ENCODE measurements at places on chromosomes 2 and 18.
A peak's percentile ranks its signal among the peaks of the same experiment; 100 is the strongest.

GRCh38 chr18:67715567-67715966 lies 199.0 kb upstream of the DSEL start:
- DNase-seq = no peak

GRCh38 chr2:63876311-63876710 lies 34.6 kb downstream of the UGP2 start:
- DNase-seq = no peak

DNA sequence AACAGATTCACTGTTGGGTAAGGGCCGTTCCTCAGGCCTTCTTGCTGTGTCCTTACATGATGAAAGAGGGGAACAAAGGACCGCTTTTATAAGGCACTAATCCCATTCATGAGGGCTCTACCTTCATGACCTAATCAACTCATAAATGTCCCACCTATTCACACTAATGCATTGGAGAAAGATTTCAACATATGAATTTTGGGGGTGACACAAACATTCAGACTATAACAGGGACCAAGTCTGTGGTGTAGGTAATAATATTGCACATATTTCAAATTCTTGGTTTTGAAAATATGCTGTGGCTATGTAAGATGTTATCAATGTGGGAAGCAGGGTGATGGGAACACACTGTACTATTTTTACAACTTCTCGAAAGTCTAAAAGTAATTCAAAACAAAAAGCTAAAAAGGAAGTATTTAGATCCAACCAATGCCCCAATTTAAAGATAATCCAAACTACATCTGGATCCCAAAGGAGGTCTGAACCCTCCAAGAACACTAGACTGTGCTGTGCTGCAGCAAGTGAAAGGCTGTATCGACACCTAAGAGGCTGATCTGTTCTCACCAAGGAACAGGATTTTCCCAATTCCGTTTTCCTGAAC lies 82.4 kb upstream of the TGIF1 start:
- no peak for DNase-seq

- no peak for DNase-seq
These were observed 4.3 kb upstream of the NCOA1 start for GRCh38 chr2:24486636-24487205.

DNA sequence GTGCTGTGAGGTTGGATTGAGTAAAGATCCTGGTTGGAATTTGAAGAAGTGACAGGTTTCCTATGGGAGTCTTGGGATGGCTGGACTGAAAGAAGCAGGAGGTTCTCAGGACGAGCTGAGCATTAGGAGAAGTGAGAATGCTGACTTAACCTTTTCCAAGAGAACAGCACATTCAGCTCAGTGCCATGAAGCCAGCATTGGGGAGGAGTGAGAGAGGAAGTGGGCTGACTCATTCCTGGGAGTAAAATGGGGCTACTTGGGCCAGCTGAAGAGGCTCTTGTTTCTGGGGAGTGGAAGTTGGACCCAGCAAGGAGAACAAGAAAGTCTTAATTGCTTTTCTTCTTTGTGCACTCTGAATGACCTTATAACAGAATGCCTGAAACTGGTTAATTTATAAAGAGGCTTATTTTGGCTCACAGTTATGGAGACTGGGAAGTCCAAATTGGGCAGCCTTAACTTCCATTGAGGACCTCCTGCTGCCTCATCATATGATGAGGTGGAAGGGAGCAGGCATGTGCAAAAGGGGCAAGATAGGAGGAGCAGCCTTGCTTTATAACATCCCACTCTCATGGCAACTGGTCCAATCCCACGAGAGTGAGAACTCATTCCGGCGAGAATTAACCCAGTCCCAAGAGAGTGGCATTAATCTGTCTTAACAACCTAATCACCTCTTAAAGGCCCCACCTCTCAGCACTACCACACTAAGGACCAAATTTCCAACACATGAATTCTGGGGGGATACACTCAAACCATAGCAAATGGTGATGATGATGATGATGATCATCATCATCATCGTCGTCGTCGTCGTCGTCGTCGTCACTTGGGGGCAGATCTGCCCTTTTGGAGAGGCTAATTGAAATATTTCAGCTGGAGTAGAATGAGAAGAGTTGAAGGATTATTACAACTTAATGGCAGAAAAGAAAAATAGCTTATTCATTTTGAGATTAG lies 26.1 kb downstream of the DGUOK start:
- peak; percentile 58 for DNase-seq

DNA sequence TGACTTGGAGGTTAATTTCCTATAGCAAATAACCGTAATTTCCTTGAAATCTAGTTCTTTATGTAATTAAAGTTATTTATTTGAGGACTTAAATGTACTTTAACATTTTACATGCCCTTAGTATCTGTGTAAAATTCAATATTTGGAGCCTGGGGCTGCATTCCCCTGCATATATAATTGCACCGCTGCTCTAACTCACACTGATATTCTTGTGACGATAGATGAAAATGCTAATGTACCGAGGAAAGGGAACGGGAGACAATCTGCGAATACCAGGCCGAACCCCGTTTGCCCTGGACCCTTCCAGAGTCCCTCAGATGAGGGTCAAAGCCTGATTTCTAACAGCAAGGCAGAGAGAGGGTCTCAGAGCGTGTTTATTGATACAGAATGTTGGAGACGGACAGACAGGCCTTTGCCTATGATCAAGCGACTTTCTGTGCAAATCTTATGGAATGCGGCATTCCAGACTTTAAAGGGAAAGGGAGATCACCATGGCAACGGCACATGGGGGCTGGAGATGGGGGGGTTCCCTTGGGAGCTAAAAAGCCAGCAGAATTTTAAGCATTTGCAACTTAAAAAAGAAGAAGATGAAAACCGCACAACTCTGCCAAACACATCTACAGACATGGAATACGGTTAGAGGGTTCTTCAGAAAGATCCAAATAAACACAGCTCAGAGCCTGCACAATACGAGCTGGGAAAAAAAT lies 57.6 kb upstream of the TWIST2 start:
- no peak for DNase-seq

DNA sequence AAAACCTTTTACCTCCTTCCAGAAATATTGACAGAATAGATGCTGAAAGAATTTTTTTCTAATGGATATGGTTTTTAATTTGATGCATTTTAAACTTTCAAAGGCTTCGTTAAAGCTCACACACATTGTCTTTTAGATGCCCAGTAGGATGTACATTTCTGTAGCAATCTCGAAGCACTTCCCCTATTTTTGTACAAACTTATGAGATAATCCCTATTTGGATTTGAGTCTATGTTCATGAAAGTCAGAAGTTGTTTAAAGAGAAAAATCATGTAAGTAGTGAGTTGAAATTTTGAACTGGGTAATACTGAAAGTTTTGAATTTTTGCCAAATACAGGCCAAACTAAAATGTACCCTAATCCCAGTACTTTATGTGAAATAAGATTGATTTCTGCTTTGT lies 38.1 kb upstream of the MMADHC start:
- no peak for DNase-seq

GRCh38 chr2:23516520-23517256 lies 131.7 kb downstream of the KLHL29 start:
- no peak for DNase-seq

DNA sequence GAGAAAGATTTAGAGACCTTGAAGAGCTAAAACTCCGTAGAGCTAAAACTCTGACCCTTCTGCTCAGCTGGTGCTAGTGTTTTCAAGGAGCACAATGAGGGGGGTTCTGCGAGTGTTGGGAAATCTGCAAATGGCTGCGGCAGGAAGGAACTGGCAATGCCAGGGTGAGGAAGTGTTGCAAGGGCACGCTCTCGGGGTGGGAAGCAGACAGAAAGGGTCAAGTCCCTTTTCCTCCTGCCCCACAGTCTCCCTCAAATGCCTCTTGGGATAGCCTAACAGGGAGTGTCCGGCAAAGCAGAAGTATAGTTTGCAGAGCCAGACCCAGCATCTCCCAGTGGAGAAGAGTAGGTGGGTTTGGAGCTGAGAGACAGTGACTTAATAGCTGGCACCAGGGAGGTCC lies 60.5 kb downstream of the NCAPH start:
- no peak for DNase-seq

DNA sequence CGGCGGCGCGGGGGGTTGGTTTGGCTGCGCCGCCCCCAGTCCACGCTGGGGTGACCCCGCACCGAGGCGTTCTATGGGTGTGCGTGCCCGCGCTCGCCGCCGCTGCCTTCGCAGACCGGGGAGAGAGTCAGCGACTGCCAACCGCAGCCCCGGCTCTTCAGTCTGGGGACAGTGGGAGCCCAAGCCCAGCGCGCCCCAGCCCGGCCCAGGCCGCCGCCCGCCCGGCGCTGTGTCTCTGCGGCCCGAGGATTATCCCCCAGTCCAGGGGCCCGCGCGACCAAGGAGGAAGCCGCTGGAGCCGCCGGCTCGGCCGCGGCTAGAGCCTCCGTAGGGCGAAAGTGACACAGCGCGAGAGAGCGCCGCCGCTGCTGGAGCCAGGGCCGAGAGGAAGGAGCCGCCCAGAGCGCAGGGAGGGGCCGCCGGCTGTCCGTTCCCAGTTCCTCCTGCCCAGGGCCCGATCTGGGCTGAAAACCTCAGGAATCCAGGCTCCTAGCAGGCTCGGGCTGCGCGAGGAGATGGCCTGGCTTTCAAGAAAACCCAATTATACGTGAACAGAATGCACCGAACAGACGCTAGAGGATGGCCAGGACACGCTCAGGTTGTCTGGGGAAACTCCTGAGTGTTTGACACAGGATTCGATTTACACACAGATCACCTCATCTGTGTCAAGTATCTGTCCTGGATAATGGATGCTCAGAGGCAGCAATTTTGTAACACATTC lies 2.4 kb downstream of the CTIF start:
- DNase-seq = peak; percentile 73

- DNase-seq = no peak
These were observed 496.9 kb upstream of the VRK2 start for GRCh38 chr2:57549642-57550102.

DNA sequence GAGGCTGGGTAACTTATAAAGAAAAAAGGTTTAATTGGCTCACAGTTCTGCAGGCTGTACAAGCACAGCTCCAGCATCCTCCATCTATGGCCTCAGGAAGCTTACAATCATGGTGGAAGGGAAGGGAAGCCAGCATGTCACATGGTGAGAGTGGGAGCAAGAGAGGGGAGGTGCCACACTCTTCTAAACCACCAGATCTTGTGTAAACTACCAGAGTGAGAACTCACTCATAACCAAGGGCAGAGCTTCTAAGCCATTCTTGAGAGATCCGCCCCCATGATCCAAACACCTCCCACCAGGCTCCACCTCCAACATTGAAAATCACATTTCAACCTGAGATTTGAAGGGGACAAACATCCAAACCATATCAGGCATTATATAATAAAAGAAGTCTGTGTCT lies 121.6 kb upstream of the CDC42EP3 start:
- no peak for DNase-seq

DNA sequence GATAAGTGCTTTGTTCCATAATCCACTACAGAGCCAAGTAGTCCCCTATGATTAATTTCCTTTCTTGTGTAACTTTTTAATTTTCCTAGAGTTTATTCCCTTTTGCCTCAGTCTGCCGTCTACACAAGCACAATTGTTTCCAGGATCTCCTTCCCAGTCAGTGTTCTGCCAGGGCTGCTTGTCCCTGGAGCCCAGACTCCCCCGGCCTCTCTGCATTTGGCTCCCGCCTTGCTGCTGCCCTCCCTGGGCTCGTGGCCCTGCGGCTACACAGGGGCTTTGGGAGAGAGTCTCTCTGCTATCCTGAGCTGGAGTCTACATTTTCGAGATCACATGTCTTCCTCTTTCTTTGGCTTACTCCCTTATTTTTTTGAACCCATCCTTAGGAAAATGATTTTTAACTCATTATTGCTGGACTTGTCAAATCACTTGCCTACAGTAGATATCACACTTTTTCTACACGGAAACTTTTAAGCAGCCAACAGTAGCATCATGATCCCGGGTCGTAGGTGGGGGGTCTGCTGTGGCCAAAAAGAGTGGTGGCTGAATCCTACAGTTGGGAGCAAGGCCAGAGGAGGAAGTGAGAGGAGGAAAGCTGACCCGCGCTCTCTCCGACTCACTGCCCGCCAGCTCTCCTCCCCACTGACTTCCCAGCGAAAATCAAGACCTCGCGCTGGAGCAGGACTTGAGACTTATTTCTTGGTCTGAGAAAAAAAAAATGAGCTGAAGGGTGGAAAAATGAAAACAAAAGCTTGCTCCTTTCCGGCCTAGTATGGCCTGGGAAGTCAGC lies 9.4 kb downstream of the FBLN7 start:
- DNase-seq = no peak

GRCh38 chr2:23367760-23368159 lies 17.2 kb upstream of the KLHL29 start:
- no peak for DNase-seq

DNA sequence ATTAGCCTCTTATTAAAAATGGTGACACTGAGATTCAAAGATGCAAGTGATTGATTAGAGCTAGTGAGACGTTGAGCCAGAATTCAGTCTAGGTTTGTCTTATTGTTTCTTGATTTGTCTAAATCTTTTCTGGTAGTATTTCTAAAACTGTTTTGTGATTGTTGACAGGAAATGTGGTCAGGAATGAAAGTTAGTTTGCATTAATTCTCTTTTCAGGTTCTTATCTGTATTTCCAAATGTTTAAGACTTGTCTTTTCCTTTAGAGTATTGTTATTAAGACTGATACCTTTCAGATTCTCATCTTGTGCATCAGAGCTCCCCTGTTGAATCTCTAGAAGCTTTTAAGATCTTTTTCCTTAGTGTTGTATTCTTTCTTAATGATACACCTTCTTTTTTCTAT lies 89.3 kb downstream of the MBD5 start:
- DNase-seq = no peak

GRCh38 chr2:216756435-216756834 lies 61.1 kb upstream of the IGFBP5 start:
- DNase-seq = no peak

DNA sequence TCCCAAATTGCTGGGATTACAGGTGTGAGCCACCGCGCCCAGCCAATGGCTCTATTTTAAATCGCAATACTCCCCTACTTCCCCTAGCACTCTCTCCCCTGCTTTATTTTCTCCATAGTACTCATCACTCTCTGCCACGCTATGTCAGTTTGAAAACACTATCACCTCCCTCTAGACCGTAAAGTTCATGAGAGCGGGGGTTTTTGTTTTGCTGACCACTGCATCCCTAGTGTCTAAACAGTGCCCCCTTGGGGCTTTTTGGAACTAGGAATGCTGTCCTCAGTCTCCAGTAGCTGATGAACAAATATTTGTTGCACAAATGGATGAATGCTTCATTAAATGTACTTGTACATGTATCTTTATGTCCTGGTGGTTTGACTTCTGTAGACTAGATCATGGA lies 44.1 kb downstream of the ATOH8 start:
- DNase-seq = peak; percentile 79

- DNase-seq = no peak
These were observed 157.1 kb downstream of the BAZ2B start for GRCh38 chr2:159459279-159459678.

- DNase-seq = no peak
These were observed 22.2 kb downstream of the DSC2 start for GRCh38 chr18:31079973-31080372.

GRCh38 chr2:191109888-191110287 lies 40.9 kb downstream of the STAT4 start:
- no peak for DNase-seq
